ENCODE measurements at places on chromosomes 5 and 9.

- DNase-seq = no peak
These were observed 526.4 kb downstream of the NR2F1-AS1 start for GRCh38 chr5:93054424-93055163.

DNA sequence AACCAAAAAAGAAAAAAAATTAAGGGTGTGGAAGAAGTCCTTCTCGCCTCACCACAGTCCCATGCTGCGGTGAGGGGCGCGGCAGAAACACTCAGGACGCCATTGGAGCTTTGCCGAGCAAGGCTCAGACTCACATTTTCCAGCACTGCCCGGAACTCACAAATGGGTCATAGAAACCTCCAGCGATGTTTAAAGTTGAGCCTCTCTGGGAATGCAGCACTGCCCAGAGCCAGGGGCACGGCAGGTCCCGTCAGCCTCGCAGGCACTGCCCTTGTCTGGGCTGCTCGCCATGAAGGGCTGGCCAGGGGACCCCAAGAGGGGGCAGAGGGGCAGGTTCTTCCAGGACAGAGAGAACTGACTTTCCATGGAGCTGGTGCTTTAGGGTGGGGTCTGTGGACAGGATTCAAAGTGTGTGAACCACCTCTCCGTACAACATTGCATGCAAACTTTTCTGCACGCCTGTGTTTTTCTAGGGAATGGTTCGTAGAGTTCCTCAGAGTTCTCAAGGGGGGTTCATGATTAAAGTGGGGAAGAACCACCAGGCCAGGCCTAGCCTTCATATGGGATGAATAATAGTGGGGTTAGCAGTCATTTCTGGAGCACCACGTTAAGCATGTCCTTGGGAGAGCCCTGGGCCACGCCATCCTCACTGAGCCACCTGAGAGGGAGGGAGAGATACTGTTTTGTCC is 38.4 kb downstream of the PRRX2 start:
- no peak for DNase-seq

DNA sequence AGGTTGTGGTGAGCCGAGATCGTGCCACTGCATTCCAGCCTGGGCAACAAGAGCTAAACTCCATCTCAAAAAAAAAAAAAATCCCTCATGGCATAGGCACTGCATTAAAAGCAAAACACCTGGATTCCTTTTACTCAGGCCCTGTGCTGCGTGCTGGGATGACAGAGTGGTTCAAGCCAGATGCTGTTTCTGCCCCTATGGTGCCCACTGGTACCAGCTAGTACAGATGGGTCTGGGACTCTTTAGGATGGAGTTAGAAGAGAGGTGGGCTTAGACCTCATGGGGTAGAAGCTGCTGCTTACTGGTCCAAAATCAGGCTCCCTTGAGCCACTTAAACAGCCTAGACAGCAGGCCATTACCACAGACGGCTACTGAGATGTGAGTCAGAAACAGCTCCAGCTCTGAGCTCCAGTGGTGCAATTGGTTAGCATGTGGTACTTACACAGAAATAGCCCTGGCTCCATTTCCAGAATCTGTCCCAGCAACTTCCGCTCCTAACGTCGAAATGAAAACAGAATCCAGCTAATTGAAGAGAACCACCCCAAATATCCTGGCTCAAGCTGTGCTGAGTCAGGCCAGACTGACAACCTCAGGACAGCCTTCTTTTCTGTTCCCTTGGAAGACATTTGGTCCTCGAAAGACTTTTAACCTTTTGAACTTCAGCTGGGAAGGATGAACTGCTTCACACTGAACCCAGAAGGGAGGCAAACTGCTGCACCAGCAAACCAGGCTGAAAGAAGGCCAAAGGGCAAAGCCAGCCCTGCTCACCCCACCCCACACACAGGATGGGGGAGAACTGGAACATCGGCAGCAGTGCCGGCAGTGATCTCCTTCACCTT is 15.5 kb downstream of the C5orf15 start:
- no peak for DNase-seq

- no peak for DNase-seq
These were observed 97.9 kb downstream of the CRB2 start for GRCh38 chr9:123453831-123454321.

DNA sequence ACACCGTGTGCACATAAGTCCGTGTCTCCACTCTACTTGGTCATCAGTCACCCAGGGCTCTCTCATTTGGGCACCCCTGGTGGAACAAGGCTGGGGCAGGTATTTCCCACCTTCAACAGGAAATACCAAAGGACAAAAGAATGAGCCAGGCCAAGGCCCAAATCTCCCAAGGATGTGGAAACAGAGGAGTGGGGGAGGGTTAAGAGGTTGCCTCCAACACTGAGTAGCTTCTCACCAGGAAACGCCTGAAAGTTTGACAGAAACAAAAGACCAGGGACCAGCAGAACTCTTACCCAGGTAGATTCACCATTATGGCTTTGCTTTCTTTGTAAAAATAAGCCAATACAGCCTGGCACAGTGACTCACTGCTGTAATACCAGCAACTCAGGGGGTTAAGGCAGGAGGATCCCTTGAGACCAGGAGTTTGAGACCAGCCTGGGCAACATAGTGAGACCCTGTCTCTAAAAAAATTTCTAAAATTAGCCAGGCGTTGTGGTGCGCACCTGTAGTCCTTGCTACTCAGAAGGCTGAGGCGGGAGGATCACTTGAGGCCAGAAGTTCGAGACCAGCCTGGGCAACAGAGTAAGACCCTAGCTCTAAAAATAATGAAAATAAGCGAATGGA is 12.7 kb downstream of the SLC1A3 start:
- DNase-seq = no peak

GRCh38 chr5:73612799-73613198 is 13.2 kb upstream of the ARHGEF28 start:
- no peak for DNase-seq

GRCh38 chr9:2469681-2470221 is 151.8 kb upstream of the VLDLR start:
- no peak for DNase-seq

GRCh38 chr9:113011911-113012381 is at the start of gene ZNF883:
TSS of gene ZNF883 (minus strand) at chr9:113012192.
- no peak for DNase-seq

GRCh38 chr9:76022317-76022716 is 131.8 kb downstream of the PCSK5 start:
- no peak for DNase-seq

DNA sequence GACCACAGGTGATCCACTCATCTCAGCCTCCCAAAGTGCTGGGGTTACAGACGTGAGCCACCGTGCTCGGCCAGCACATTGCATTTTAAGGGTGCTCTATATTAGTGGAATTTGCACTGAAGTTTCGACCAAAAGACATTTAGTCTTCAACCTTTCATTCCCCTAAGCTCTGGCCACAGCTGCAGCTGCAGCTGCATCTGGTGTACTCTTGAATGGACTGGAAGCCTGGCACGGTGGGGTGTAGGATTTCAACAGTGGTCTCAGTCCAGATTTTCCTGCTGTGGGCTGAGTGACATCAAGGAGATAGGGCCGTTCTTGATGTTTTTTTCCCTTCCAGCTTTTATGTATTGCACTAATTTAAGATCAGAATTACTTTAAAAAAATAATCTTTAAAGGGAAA is 255.2 kb downstream of the PDZD2 start:
- no peak for DNase-seq

GRCh38 chr5:11363631-11364178 is 540.5 kb downstream of the CTNND2 start:
- DNase-seq = no peak

DNA sequence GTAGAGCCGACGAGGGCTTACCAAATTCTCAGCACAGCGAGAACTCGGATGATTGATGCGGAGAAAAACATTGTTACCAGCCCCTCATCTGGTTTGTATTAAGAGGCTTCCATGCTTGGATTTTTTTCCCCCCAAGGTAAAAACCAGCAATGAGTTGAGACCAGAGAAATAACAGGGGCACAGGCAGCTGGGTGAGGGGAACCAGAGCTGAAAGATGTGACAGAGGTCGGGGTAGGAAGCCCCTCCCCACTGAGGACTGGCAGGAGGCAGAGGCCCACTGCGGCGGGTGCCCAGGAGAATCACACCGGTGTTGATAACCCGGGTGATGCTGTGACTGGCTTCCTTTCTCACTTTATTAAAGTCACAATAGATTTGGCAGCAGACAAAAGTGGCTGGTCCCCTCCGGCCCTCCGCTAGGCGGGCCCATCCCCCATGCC is 116.5 kb upstream of the PHYKPL start:
- peak; percentile 41 for DNase-seq

DNA sequence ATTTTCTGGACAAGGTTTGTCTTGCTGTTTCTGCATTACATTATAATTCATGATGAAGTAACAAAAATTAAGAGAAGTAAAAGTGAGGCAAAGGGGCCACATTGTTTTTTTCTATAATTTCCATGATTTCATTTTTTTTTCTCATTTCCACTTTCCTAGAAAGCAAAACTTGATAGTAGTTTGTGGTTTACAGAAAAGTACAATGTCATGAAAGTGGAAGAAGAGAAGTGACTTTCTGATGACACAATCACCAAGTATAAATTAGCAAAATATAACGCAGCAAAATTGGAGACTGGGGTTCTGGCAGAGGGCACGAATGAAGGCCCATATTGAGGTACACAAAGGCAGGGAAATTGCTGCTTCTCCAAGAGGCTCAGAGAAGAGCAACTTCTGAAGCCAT is 5.0 kb upstream of the IFNA14 start:
- DNase-seq = no peak

- peak; percentile 61 for DNase-seq
These were observed at the start of gene TIFAB for GRCh38 chr5:135452321-135453030. TSS of gene TIFAB (minus strand) at chr5:135452351. CDS start at chr5:135449939, 2,412 bp downstream.

DNA sequence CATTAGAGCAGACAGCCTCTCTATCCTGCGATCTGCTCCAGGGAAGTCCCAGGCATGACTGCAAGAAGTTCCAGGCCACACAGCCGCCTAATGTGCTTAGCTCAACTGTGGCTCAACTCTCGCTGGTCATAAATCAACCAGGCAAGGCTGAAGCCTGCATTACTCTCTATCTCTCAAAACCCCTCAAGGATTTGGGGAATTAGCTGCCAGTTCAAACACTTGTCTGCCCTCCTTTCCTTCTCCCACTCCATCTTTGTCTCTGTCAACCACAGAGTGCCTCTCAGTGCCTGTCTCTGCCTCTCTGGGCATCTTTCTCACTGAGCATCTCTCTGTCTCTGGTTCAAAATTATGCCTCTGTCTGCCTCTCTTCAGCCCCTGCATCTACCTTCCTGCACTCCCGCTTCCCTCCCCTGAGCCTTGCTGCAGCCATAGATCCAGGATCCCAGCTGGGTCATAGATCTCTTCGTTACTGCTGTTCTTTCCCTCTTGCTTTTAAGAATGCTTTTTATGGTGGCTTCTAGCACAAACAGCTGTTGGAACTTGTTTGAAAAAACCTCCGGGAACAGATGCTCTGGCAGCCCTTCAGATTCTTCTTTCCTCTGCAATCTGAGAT is 27.9 kb upstream of the GALNT10 start:
- no peak for DNase-seq

DNA sequence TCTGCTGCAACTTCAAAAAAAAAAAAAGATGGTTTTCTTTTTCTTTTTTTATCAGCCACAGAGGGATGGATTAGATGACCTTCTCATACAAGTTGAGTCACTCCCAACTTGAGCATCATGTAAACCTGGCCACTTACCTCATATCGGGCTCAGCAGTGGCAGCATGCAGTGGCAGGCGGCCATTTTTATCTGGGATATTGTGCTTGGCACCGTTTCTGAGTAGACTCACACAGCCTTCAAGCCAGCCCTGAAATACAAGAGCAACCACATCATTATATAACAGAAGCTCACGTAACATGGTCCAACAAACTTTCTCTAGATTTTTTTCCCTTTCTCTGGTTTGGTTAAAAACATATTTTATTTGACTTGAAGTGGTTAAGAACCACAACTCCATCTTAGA is 62.6 kb downstream of the ANKRD55 start:
- DNase-seq = no peak

GRCh38 chr5:57303985-57304384 is 130.1 kb downstream of the GPBP1 start:
- no peak for DNase-seq

DNA sequence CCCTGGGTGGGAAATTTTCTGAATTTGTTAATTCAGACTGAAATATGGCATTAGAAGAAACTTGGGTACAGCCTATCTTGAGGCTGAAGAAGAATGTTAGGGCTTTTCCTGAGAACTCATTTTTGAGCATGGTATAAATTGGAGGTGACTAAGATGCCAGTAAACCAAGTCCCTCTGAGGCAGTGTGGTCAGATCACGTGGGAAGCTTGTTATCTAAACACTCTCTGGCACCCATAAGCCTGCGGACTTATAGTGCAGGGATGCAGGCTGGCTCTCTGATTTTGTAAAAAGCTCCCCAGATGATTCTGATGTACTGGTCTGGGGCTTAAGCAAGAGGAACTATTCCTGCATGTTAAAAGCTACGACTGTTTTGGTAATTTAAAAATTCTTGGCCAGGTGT is 34.3 kb downstream of the MTMR12 start:
- no peak for DNase-seq

DNA sequence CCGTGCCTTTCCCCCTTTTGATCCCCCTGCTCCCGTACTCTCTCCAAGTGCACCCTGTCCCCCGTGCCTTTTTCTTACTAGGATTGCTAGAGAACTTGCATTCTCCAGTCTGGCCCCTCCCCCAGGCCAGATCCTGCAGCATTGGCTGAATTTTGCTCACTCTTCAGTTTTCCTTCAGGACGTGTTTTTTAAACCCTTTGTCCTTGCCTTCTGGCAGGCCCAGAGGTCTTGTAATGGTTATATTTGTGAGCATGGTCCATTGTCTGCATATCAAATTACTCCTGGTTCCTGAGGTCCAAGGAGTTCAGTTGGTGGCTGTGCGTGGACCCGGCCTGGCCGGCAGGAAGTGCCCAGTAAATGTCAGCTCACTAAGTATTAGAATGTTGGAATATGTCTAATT is 606 bp downstream of the TBC1D13 start:
- no peak for DNase-seq

- no peak for DNase-seq
These were observed 33.0 kb upstream of the LCP2 start for GRCh38 chr5:170330568-170331054.

DNA sequence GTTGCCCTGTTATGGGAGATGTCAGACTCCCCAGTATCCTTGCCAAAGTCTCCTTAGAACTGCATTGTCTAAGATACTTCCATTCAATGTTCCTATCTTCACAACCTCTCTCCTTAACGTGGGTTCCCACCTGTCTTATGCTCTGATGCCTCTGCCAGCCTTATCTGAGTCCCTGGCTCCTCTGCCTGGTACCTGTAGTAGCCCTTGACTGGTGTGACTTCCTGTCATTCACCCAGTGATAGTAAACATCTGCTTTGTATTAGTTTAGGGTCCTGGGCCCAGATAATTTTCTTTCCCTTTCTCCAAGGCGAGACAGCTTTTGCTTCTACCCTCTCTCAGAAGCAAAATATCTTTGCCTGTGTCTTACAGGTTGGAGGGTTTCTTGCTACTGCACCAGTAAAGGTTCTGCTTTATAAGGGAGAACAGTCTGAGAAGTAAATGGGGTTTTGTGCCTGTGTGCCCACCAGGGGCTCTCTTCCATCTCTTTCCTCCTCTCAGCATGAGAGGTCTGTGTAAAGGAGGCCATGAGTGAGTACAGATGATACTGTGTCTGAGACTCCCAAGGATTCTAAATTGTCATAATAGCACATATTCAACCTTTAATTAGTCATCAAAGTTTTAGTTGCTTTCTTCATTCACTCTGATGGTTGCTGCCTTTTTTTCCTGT is 220.8 kb downstream of the PRR16 start:
- no peak for DNase-seq

Data from RWPE2 (cell line).